COR-L47 (cell line): ENCODE measurements at places on chromosomes 12 and 14.

- DNase-seq = no peak
Measured at GRCh38 chr12:1533602-1534304, 60.6 kb downstream of the FBXL14 start.

GRCh38 chr12:84842406-84843013 is 70.1 kb downstream of the SLC6A15 start:
- DNase-seq = peak; percentile 54

DNA sequence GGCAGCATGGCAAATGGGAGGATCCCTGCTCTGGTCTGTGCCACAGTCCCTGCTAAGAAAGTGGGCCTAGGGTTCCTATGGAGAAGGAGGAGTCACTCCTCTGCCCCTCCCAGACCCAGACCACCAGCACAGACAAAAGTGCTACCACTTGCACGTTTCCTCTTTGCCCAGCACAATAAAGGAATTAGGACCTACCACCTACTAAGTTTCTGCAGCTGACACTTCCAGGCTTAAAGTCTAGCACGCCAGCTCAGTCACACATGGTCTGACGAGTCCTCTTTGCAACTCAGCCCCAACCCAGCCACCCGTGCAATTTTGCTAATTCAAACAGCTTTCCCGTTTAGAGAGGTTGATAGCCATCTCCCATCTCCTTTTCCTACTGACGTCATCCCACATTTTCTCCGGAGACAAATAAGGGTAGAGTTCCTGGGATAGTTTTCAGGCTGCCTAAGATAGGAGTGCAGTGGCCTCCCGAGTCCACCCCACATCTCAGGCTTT is 66.2 kb upstream of the PTGR2 start:
- DNase-seq = no peak

- DNase-seq = no peak
Measured at GRCh38 chr12:48019639-48020265, 15.5 kb upstream of the COL2A1 start.

DNA sequence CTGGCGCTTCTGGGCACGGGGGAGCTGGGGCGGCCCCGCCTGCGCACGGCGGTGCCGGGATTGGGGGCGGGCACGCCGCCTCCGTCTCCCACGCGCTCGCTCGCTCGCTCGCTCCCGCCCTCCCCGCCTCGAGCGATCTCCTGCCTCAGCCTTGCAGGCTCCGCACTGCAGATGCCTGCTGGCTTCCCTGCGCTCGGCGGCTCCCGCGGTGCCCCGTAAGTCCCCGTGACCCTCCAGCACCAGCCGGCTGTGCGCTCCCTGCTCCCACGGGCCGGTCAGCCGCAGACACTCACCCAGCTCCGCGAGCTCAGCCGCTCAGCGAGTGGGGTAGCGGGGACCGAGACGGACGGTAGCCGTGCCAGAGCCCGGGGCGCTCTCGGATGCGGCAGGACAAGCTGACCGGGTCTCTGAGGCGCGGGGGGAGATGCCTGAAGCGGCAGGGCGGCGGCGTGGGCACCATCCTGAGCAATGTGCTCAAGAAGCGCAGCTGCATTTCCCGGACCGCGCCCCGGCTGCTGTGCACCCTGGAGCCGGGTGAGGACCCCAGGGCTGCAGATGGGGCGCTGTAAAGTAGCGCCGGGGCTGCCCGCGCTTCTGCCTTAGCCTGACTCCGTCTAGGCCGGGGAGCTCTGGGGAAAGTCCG is at the start of gene TBC1D30:
TBC1D30 (plus strand) TSS at position 148 of the 643 bp plus-strand sequence; CDS start at position 381, 233 bp downstream.
- peak; percentile 71 for DNase-seq

DNA sequence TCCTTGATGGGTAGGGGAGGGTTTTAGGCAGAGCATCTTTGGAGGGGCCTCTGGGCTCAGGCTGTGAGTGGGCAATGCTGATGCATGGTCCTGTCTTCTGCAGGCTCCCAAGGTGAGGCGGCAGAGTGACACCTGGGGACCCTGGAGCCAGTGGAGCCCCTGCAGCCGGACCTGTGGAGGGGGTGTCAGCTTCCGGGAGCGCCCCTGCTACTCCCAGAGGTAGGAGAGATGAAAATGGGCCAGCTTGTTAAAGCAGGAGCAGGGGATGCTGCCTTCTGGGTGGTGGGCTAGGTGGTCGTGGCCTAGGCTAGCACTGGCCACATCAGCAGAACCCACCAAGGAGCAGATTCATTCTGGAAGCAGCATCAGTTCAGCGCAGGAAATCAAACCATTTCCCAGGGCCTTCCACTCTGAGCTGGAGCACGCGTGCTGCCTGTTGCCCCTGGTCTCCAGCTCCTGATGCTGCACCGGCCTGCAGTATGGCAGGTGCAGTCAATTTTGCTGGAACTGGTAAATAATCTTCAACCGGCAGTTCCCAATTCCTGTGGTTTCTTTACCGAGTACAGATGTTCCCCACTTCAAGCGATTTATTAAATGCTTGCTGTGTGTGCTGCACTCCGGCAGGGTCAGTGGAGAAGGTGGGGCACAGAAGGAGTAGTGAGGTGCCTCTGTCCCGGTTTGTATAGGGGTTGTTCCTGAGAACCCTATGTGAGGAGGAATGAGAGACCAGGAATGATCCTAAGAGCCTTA is 7.4 kb downstream of the PAPLN start:
- no peak for DNase-seq

DNA sequence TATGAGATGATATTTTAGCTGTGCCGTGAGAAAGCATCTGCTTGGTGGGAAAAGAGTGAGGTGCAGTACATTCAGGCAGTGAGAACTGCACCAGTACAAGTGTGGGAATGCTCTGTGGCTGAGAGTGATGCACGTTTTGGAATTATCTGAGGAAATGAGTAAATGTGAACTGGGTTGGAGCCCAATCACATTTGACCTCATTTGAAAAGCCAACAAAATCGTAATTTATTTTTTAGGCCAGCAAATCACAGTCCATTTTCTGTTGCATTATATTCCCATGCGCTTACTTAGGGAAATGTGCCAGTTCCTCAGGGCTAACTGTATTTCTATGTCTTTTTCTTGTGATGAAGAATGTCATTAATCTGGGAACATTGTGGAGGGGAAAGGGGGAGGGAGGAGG is 77.3 kb downstream of the SNAPC1 start:
- DNase-seq = no peak

DNA sequence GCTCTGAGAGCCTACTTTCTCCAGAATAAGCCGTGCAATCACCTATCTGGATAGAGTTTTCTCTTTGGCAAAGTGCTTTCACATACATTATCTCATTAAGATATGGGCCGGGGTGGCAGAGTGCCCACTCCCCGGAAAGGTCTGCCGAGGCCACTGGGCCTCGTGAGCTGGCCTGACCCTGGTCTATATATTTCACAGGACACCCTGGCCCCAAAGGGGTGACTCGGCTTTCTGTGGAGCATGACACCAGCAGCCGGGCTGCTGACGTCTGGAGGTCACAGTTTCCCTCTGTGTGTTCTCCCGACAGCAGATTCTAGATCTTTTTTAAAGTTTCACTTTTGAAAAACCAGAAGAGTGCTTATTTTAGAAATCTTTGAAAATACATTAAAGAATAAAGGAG is 27.9 kb upstream of the ATP2A2 start:
- no peak for DNase-seq

DNA sequence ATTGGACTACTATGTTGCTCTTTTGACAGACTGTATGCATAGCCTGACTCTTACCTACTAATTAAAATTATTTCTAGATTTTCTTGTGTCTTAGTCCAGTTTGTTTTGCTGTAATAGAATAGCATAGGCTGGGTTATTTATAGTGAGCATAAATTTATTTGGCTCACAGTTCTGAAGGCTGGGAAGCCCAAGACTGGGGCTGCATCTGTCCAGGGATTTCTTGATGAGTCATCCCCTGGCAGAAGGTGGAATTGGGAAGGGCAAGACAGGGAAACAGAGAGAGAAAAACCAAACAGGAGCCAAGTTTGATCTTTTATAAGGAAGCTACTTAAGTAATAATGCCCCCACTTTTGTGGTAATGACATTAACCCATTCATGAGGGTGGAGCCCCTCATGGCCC is 759.2 kb upstream of the LRFN5 start:
- no peak for DNase-seq
